GM13976 (cell line): ENCODE measurements at places on chromosomes 16 and 17.

- no peak for DNase-seq
These were observed 658 bp upstream of the DUSP3 start for GRCh38 chr17:43779145-43780125.

- DNase-seq = no peak
These were observed 559 bp downstream of the CLUH start for GRCh38 chr17:2710803-2711607.

DNA sequence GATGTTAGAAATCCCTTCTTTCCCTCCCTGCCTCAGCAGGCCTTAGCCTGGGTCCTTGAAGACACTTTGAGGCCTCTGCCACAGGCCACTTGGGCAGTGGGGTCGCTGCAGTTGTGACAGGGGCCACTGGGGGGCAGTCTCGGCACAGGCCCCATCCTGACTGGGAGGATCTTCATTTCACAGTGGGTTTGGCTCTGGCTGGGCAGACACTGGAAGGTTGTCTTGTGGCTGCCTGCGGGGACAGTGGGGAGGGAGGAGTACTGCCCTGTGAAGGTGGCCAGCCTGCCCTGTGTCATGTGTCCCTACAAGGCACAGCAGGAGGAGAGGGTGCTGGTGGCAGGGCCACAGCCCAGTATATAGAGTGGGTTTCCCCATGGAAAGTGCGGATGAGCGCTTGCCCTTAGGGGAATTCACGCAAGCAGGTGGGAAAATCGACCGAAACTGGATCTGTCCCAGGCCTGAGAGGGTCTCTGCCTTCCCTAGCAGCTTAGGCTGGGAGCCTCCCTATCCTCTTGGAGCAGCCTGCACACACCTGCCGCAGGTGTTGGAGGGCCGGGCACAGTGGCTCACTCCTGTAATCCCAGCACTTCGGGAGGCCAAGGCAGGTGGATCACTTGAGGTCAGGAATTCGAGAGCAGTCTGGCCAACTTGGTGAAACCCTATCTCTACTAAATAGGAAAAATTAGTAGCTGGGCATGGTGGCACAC lies 28.8 kb downstream of the GINS2 start:
- DNase-seq = peak; percentile 89

GRCh38 chr16:58105631-58106030 lies 23.6 kb downstream of the CFAP20 start:
- no peak for DNase-seq

GRCh38 chr16:78972006-78972405 lies 628.5 kb downstream of the MAF start:
- DNase-seq = no peak

DNA sequence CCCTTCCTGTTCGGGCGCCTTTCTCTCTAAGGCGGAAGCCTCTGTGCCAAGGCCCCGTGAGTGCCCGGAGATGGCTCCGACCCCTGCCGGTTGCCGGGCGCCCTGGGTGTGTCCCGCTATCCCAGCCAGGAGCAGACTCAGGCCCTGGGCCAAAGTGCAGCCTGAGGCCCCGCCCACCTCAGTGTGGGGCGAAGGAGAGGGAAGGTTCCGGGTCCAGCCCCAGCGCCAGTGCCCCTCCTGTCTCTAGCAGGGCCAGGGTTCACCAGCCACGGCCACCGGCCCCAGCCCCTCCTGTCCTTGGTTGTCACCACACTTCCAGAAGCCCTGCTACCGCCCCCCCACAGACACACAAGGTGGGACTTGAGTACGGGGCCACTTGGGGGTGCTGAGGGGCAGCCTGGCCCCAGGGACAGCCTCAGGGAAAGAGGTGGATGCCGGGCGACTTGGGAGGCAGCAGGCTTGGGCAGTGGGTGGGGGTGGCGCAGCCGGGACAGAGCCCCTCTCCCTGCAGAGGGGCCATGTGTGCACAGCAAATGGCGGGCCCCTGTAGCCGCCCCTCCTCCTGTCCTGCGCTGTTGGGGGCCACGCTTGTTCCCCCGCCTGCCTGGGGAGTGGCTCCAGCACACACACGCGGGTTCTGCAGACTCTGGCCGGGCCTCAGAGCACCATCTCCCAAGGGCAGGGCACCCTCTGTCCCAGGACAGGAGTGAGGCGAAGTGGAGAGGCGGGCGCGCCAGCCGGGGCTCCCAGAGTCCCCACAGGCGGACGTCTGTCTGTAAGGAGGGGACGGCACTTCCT lies 6.0 kb downstream of the C1QTNF8 start:
- no peak for DNase-seq

DNA sequence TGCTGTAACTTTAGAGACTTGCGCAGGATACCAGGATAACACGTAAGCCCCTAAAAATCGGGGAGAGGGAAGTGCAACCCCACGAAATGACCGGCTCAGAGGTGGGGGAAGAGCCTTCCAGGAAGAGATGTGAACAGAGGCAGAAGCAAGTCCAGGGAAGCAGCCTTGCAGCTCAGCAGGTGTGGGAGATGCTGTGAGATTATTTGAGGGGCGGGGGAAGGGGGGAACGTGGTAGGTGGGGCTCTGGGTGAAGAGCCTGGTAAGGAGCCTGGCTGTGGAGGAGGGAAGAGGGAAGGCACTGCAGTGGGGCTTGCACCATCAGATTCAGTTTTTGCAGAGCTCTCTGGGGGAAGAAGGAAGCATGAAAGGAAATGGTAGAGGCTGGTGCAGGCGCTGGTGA lies 95.4 kb upstream of the CACNG5 start:
- no peak for DNase-seq

DNA sequence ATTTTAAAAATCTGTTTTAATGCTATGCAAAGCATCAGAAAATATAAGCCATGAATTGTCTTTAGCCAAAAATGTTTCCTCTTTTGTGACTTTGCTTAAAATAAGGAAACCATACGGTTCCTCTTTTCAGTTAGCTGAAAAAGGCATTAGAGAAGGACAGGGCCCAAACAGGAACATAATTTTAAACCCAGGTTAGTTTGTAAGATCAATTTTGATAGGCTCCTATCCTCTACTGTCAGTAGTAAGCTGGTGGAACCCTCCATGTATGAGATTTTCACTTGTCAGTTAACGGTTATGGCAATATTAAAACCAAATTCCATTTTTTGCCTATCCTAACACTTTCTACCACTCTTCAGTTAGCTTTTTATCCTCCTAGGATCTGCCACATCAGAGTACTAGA lies 4.3 kb downstream of the EVI2B start:
- DNase-seq = peak; percentile 43

- peak; percentile 68 for DNase-seq
These were observed 2.3 kb downstream of the NXPH3 start for GRCh38 chr17:49577963-49578362.

- DNase-seq = no peak
These were observed 9.7 kb downstream of the ETV4 start for GRCh38 chr17:43536236-43536992.

DNA sequence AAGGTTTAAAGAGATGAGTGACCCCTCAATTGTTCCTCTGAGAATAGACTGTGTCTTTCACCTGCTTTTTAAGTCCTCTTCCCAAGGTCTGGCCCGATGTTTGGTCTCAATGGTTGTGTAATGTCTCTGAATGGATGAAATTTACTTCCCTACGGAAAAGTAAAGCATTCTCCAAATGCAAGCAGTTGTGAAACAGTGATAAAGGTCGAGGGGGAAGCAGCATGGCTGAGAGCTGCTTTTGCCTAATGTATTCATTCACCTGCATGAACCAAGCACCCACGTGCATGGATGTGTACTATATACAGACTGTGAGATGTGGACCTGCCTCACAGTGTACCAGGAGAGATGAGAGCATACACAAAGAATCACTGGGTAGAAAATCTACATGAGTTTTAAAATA lies 11.4 kb downstream of the MRPS23 start:
- DNase-seq = no peak

- DNase-seq = no peak
These were observed 54.8 kb upstream of the MAP3K14 start for GRCh38 chr17:45371414-45372324.

- DNase-seq = no peak
These were observed 9.0 kb upstream of the GGA2 start for GRCh38 chr16:23519282-23519681.

- no peak for DNase-seq
These were observed 450.3 kb upstream of the PSMD7 start for GRCh38 chr16:73846356-73846755.

- DNase-seq = no peak
These were observed 68.4 kb downstream of the ABCC1 start for GRCh38 chr16:16017812-16018211.

DNA sequence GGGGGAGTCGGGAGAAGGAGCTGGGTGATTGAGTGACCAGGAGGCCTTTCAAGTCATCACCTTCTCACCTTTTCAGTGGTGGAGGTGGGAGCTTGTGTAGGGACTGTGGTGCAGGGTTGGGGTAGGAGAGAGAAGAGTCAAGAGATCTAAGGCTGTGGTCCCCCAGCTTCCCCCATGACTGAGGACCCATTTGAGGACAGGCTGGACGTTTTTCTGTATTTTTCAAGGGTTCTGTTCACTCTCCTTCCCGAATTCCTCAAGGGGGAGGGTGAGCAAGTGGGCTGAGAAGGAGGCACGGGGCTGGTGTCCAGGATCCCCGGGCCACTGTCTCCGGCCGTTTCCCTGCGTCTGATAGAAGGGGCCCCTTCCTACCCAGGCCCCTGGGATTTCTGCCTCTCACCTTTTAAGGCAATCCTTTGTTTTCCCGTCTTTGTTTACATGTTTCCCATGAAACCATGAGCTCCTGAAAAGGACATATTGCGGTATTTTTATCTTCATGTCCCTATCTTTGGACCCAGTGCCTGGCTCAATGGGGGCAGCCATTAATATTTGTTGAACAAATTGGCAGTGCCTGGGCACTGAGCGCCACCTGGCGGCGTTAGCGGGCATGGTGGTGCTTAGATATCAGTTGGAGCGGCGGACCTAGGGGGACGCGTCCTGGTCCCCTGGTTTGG lies 9.2 kb upstream of the CD300A start:
- DNase-seq = peak; percentile 81

GRCh38 chr16:88893127-88893968 lies 26.9 kb upstream of the PABPN1L start:
- no peak for DNase-seq

DNA sequence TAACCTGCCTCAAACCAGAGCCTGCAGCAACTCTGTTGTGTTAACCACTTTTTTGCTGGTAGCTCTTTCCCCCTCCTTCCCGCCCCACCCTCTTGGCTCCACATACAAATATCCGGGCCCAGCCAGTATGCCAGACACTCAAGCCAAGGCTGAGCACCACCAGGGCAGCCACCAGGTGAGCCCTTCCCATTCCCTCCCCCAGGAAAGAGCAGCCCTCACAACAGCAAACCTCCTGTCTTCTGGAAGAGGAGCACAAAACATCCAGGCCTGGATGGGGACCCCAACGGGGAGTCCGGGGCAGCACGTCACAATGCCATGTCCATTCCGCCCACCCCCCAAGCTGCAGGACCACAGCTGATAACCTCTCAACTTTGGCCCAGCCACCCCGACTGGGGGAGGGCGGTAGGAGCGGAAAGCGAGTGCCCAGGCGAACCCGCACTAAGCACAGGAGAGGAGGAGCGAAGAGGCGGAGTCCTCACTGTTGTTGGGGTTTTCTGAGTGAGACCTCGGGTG lies 757 bp downstream of the ORMDL3 start:
- DNase-seq = peak; percentile 68

DNA sequence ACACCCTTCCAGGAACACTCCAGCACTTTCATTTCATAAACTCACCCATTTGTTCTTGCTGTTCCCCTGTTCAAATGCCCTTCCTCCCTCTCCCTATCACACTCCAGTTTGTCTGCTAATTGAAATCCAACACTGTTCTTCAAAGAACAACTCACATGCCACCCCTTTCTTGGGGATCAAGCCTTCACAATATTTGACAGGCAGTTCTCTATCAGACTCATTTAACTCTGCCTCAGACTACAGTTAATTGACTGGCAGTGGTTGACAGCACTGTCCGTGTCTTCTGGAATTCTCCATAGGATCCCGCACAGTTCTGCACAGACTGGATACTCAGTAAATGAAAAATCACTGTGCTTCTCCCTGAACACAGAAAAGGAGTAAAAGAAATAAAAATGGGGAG lies 87.8 kb downstream of the PMP22 start:
- DNase-seq = no peak

- DNase-seq = no peak
These were observed 5.1 kb downstream of the TMEM235 start for GRCh38 chr17:78236362-78237127.

DNA sequence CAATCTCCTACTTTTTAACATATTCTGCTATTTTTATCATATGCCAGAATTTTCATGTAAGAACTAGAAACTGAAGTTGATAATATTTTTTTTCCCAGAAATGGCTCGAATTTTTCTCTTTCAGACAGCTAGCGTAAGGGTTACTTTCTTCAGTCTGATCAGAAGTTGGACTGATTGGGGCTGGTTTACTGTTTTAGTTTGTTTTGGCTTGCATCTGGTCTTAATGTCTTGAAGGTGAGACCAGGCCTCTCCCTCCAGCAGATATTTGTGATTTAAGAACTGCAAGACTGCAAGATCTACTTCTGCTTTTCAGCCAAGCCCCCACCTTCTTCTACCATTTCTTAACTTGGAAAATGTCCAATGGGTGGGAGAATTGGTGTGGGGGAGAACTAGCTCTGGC lies 266.4 kb downstream of the HAPSTR1 start:
- no peak for DNase-seq

- no peak for DNase-seq
These were observed 109.4 kb upstream of the AXIN2 start for GRCh38 chr17:65670667-65671371.

DNA sequence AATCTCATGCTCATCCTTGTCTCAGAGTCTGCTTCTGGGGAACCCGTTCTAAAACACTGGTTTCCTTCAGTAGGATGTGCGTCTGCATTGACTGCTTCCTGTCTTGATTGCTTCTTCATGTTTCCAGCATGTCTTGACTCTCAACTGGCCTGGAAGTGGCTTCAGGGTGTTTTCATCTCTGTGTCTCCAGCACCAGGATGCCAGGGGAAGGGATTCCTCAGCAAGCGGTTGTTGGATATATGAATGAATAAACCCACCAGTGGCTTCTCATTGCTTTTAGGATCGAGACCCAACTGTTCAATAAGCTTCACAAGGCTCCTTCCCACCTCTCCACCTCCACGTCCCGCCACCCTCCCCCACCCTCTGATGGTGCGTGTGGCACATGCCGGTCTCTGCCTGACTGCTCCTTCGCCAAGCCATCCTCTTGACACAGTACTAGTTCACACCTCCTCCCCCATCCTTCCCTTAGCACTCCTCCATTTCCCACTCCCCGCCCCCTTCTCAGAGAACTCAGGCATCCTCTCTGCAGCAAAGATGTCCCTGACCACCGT lies 14.1 kb upstream of the TNS4 start:
- DNase-seq = peak; percentile 22

- peak; percentile 59 for DNase-seq
These were observed at the start of gene PIK3R6 for GRCh38 chr17:8867361-8867981. Gene PIK3R6 (minus strand): TSS chr17:8867674. CDS start chr17:8849794, 17,880 bp downstream.

GRCh38 chr17:80358131-80358530 lies 56.8 kb upstream of the ENDOV start:
- DNase-seq = no peak

DNA sequence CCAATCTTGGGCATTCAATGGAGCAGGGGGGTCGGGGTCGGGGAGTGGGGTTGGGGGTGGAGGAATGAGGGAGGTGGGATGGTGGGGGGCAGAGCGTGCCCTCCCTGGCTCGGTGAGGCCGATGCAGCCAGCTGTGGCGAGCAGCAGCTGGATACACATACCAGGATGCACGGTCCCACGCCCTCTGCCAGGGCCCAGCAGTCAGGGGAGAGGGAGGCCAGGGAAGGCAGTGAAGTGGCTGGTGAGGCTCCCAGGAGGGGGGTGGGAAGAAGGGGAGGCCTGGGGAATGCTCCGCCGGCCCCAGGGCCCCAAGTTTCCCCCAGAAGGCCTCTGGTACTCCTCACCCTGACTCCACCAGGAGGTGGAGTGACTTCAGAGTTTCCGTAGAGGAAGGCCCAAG lies 77.6 kb upstream of the LHX1 start:
- DNase-seq = no peak

- no peak for DNase-seq
These were observed 931 bp upstream of the CPHXL start for GRCh38 chr16:75727221-75727620.
